Suppressor macrophage (primary cell): ENCODE measurements at places on chromosomes 5 and 9.
A peak's percentile ranks its signal among the peaks of the same experiment; 100 is the strongest.

GRCh38 chr9:16241231-16241630 is 629.2 kb downstream of the BNC2 start:
- no peak for DNase-seq

DNA sequence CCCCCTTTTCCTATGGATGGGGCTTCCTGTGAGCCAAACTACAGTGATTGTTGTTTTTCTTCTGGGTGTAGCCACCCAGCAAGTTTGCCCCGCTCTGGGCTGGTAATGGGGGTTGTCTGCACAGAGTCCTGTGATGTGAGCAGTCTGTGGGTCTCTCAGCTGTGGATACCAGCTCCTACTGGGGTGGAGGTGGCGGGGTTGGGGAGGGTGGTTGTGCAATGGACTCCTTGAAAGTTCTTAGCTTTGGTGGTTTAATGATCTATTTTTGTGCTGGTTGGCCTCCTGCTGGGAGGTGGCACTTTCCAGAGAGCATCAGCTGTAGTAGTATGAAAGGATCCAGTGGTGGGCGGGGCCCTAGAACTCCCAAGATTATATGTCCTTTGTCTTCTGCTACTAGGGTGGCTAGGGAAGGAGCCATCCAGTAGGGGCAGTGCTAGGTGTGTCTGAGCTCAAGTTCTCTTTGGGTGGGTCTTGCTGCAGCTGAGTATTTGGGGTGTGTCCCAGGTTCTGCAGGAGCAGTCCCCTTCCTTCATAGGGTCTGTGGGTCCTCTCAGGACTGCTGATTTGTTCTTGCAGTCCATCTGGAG is 275.6 kb upstream of the PAPPA start:
- no peak for DNase-seq

DNA sequence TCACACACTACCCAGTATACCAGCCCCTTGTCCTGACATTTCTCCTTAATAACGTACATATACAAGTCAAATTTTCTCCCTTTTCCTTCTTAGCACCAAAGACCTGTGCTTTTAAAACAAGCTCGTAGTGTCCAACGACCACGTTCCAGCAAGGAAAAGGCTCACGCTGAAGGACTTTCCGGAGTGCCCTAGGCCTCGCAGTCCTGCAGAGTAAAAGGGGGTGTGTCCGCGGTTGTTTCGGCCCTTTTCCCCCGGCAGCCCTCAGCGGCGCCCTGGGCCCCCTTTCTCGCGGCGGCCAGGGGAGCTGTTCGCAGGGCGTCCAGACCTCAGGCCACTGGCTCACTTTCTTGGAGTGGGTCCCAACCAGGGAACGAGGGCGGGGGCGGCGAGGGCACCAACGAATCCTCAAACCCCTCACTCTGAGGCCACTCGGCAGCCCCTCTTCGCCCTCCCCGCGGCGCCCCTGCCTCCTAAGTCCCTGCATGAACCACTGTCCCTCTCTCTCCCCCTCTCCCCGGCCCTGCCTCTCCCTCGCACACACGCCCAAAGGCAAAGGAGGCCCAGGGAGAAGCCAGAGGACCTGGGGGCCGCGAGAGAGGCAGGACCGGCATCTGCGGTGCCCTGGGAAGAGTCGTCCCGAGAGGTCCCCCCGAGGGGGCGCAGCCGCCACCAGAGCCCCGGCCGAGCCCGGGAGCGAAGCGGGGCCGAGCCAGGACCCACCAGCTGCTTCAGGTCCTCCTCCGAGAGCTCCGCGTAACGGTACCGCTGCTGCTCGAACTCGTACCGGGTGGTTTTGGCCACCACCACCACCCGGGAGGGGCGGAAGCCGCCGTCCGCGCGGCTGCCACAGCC is 720 bp downstream of the NADK2 start:
- peak; percentile 64 for DNase-seq

DNA sequence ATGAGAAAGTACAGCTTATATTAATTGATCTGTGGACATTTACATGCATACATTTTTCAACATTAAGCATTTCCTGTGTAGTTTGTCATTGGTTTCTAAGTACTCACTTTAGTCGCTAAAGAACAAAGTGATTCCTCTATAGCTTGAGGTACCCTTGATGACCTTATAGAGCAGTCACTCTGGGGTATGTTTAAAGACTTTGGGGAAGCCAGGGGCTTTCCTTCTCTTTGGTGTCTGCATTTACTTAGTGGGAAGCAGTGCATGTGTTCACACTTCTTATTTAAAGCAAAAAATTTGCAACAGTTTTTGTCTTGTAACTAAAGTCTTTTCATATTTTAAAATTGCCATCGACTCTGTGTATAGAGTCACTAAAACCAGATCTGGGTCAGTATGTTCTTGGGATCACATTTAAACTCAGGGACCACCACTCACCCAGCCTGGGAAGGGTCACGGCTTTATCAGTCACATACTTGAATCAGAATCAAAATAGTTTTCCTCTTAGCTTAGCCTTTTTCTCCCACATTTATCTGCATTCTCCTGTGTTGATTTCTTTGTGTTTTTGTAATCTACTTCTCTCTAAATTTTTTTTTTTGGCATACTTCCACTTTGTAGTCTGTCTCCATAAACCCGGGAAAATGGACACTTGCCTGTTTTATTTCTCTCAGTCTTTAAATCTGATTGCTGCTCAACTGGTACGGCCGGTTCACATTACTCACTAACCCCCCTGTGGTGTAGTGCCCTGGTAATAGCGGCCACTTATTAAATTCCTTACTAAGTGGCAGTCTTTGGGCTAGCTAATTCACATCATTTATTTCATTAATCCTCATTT is 143.9 kb upstream of the FBN2 start:
- DNase-seq, result no peak

GRCh38 chr5:178630475-178630930 is 3.7 kb upstream of the CLK4 start:
- DNase-seq, result no peak

DNA sequence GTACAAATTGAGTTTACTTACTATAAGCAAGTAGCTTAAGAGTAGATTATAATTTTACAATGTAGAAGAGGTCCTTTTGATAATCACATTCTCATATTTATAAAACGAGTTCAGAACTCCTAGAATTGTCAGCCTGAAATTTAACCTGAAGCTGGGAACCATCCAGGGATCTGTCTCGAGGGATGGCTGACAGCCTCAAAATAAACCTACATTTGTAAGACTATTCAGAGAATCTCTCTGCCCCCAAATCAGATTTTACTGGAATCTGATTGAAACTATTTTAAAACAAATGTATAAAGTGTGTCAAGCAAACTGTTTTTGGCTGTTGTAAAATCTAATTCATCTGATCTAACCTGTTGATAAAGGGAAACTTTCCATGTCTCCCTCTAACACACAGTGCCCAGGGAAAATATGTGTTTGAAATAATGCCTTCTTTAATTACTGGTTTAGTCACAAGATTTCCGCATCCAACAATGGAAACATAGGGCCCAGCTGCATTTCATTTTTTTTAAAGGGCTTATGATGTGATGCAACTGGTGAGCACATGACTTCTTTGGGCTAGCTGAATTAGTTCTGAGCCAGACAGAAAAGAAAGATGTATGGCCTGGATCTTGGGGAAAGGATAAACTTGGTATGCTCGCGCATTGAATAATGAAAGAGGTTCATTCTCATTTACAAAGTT is 30.3 kb downstream of the SLC25A46 start:
- no peak for DNase-seq

DNA sequence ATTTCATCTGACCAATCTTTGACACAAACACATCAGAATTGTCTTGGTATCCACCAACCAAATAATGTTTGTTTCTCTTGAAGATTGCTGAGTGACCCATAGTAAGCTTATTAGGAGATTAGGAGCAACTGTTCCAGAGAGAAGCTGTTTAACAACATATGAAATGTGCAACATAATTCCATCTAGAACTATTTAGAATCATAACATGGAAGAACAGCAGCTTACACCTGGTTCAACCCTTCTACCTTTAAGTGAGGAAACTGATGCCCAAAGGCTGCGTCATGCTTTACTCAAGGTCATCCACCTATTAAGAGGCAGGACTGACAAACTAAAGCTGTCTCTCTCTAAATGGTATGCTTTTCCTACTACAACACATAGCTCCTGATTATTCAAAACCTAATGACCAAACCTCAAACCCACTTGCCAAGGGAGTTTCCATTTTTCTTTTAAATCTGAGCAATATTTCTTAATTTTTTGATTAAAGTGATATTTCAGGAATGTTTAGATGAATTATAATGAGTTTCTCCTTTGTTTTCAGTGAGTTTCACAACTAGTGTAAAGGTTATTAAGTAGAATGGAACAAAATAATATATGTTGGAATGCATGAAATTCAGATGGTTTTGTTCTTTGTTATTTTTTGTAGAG is 545.9 kb downstream of the RAB3C start:
- DNase-seq, result no peak

GRCh38 chr5:135834639-135835529 is at the start of gene SLC25A48:
Gene SLC25A48, plus strand, starts transcription at chr5:135834663. Its CDS starts 185 bp downstream, at chr5:135834848.
- peak; percentile 59 for DNase-seq

GRCh38 chr5:140131967-140132409 is 6.3 kb downstream of the IGIP start:
- DNase-seq, result peak; percentile 73

- DNase-seq, result no peak
Measured at GRCh38 chr5:128358826-128359225, 179.2 kb downstream of the FBN2 start.

DNA sequence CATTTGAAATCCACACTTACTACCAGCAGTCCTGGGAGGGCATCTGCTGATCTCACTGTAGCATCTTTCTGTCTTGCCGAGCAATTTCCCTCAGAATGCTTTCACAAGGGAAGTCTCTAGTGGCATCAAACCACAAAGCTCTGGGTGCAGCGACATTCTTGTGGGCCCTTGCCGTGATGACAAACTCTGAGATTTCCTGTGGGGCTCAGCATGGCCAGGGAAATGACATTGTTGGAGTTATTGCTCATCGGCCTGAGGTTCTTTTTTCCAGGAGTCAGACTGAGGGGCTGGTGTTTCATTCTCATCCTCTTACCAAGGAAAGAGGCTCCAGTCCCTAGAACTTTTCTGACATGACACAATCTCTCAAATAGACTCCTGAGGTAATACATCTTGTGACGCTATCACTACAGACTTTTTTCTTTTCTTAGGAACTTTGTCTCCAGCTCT is 51.4 kb downstream of the PFDN1 start:
- DNase-seq, result peak; percentile 93

GRCh38 chr9:126853667-126854066 is 6.8 kb upstream of the ZBTB34 start:
- no peak for DNase-seq

DNA sequence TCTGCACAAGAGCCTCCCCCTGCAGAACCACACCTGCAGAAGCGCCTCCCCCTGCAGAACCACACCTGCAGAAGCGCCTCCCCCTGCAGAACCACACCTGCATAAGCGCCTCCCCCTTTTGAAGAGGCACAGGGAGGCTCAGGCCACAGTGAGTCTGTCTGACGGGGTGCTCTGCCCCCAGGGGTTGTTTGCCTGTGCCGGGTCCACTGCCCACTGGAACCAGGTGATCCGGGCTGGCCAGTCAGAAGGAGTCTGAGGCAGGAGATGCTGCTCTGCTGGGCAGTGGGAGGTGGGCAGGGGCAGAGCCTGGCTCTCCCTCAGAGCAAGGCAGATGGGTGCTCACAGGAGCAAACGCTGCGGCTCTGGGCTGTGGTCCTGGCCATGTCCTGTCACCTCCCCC is 60.8 kb upstream of the RNU6ATAC start:
- no peak for DNase-seq

GRCh38 chr9:96751815-96752214 is 26.1 kb downstream of the ZNF510 start:
- DNase-seq, result no peak

GRCh38 chr5:122727112-122727541 is 47.8 kb upstream of the SNX2 start:
- no peak for DNase-seq

DNA sequence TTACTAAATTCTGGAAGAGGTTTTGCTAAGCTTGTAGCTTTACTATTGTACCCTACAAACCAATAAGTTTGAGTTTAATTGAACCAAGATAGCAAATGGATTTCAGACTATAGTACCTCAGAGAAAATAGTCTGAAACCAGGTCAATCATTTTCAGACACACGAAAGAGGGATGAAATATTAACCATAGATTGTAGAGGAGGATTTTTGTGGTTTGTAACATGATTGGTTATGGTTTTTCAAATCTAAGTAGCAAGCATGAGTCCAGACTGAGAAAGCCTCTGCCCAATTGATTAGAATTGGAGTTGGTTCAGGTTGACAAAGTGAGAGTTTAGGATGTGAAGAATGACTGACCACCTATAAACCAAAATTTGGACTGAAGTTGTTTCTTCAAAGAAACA is 562.7 kb upstream of the DMAC1 start:
- no peak for DNase-seq

GRCh38 chr9:16475257-16475656 is 395.2 kb downstream of the BNC2 start:
- no peak for DNase-seq

GRCh38 chr5:41510176-41510831 is at the start of gene PLCXD3:
Gene PLCXD3, minus strand, starts transcription at chr5:41510601. Its CDS starts 75 bp downstream, at chr5:41510526.
- DNase-seq, result no peak

DNA sequence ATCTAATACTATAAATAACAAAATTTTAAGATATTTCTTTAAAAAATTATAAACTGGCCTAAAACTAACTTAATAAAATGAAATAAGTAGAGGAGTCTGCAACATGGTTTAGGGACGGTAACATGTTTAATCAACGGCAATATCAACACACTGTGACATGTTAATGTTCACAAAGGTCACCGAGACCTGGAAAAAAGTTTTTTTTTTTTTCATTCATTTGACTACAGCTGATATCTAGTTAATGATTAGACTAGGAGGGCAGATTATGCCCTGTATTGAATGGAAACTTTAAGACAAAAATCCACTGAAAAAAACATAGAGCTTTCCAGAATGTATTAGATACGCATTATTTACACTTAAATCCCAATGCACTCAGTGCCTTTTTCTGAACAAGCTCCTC is 67.0 kb upstream of the CDK5RAP2 start:
- DNase-seq, result no peak

DNA sequence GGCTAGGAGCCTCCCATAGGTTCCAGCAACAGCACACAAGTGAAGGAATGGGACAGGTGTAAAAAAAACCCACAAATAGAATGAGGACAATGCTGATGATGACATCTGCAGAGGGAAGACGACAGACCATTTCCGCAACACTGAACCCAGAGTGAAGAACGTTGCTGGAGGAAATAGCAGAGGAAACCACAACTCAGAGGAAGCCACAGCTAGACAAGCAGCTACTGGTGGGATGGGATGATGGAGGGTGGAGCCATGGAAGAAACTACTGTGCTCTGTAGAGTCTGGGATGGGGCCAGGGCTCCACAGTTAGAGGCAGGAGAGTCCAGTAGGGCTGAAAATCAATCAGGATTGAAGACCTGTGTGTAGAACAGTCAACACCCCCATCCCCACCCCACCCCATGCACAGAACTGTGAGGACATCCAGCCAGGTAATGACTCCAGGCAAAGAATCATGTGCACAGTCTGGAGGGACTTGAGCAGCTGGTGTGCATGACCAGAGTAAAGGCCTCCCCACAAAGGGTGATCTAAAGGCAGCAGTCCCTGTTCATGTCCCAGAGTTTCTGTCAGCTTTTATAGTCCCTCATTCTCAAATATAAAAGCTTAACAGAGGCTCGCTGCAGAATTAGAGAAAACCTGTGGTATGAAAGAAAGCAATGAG is 65.2 kb upstream of the SPIN1 start:
- no peak for DNase-seq
